Activated CD8-positive, alpha-beta T cell treated with anti-CD3 and anti-CD28 coated beads, Interleukin-2, amount 10 ng/mL, durations not matched to agents 7 days and 5 days (primary cell): ENCODE measurements at places on chromosomes 16 and 17. TPM values are rescaled to one million over a fixed set of nuclear protein-coding genes. Genes with fewer than 3 reads are reported as not detected.

DNA sequence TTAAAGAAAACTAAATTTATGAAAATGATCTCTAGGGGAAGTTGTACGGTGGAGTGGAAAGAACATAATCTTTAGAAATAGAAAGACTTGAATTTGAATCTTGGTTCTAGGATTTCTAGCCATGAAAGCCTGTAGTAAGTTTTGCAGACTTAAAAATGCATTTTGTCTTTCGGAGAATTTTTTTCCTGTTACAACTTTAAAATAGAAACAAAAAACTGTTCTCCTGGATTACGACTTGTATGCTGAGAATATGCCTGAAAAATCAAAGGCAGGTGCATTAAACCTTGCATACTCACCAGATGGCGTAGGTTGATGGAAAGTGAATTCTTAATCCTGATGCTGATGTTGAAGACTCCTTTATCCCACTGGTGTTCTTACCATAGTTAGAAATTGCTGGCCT is 7.5 kb upstream of the MPHOSPH6 start:
- no peak overlapping the region for H3K4me3 ChIP-seq
- no peaks in the 10 kb centered on the region for H3K36me3 ChIP-seq
- no peak for DNase-seq
- no peaks in the 10 kb centered on the region for H3K4me1 ChIP-seq
- no peak overlapping the region for H3K27ac ChIP-seq

- peaks cover 2% of the 10 kb centered on the region for H3K36me3 ChIP-seq
- no peaks in the 10 kb centered on the region for H3K27me3 ChIP-seq
- DNase-seq, result no peak
- no peak overlapping the region for H3K27ac ChIP-seq
- H3K4me3 ChIP-seq, result no peak overlapping the region
Measured at GRCh38 chr16:81601008-81601428, 156.4 kb downstream of the CMIP start.

DNA sequence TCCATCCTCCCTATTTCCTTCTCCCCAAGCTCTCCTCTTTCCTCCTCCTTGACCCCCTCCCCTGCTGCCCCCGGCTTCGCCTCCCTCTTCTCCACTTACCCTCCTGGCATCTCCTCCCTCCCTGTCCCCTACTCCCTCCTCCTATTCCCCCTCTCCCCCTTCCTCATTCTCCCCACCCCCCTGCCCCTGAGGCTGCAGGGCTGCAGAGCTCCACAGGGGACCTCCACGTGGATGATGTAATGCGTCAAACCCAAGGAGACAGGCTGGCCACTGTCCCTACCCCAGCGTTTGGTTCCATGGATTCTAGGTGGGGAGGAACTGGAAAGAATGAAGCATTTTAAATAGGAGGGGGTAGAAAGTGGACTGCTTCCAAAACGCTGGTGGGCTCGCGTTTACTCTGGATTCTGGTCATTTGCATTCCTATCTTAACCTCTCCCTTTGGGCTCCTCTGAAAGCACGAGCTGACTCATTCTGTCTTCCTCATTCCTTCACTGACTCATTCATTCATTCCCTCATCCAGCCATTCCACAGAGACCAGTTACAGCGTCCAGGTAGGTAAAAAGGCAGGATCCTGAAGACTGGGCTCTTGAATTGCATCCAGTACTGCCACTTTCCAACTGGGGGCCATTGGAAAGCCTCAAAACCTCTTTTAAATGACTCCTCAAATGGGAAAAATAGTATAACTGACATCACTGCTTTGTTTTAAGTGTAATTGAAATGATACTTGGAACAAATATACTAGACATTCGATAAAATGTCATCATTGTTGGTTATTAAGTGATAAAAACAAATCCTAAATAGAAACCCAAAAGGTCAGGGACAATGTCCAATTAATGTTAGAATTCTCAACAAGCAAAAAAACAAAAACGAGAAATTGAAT is 943 bp upstream of the COTL1 start:
- H3K27me3 ChIP-seq, result peaks cover 10% of the 10 kb centered on the region
- H3K36me3 ChIP-seq, result peaks cover 34% of the 10 kb centered on the region
- peaks cover 49% of the 10 kb centered on the region for H3K4me1 ChIP-seq
- H3K4me3 ChIP-seq, result peak overlapping the region; percentile 32
- peak; percentile 21 for DNase-seq

DNA sequence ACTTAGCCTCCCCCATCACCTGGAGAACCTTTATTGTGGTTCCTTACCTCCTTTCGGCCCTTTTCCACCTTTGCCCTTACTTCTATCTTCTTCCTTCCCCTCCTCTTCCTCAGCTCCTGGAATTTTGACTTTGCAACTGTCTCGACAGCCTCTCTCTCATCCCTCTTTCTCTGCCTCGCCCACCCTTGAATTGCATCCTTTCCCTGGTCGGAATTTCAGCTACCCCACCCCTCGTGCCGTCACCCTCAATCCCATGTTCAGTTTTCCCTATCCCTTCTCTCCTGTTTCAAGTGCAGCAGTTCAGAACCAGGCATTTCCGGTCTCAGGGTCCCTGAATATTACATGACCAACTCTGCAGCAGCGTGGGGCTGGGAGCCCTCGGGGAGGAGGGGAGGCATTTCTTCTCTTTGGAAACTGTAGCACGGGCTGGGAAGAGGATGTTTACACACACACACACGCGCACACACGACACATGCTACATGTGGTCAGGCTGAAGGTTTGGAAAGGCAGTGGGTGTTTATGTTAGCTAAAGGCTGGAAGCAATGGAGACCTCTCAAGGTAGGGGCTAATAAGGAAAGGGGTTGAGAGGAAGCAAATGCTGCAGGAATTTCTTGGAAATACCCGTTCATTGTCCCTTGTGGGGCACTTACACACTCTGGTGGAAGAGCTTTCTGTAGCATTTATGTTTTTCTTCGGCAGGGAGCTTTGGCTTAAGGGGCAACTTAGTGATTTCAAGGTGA is 971 bp downstream of the MINK1 start:
- H3K36me3 ChIP-seq, result peaks cover 10% of the 10 kb centered on the region
- peak; percentile 30 for DNase-seq
- H3K4me1 ChIP-seq, result peaks cover 35% of the 10 kb centered on the region
- no peaks in the 10 kb centered on the region for H3K27me3 ChIP-seq
- H3K27ac ChIP-seq, result peak overlapping the region; percentile 87
- peak overlapping the region; percentile 90 for H3K4me3 ChIP-seq

The HS3ST6 gene
- total RNA-seq, result not detected

The ATP2A3 gene
- 341 TPM for total RNA-seq
